ENCODE measurements at places on chromosomes 12 and 14.
A peak's percentile ranks its signal among the peaks of the same experiment; 100 is the strongest.

- DNase-seq = no peak
Measured at GRCh38 chr14:98503086-98503815, 768.7 kb downstream of the BCL11B start.

- no peak for DNase-seq
Measured at GRCh38 chr12:38386205-38386985, 69.8 kb downstream of the ALG10B start.

DNA sequence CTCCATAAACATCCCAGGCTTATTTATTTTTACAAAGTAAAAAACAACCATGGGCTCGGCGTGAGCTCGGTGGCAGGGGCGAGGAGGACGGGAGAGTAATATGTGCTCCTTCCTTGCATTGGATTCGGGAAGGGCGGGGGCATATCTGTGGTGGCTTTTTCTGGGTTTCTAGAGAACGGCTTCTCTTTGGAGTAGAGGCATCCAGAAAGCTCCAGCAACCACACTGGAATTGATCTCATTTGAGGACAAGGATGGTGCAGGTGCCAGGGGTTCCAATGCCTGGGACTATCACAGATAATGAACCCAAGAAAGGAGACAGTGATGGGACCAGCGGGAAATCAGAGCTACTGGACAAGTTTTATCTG, 18.9 kb downstream of the ADGRD1 start:
- DNase-seq = no peak

DNA sequence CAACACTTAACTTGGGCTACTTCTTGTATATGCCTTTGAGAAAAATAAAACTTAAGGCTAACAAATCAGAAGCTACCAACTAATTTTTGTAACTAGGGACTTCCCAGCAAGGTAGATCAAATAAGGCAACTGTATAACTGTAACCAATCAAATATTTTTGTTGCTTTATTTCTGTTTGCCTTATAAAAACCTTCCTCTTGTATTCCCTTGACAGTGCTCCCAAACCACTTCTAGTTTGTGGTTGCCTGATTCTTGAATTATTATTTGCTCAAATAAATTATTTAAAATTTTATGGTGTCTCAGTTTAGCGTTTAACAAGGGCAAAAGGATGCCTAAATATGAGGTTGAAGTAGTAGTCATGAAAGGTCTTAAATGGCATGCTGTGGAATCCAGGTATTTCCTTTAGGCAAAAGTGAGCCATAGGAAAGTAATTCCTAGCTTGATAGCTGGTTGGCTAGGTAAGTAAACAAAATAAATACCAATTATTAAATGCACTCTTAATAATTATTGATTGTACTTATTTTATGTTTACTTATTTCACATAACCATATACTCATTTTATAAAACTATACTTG, 632.6 kb downstream of the RPL10L start:
- DNase-seq = no peak

GRCh38 chr12:194276-194675, 19.7 kb downstream of the SLC6A12 start:
- DNase-seq = no peak

DNA sequence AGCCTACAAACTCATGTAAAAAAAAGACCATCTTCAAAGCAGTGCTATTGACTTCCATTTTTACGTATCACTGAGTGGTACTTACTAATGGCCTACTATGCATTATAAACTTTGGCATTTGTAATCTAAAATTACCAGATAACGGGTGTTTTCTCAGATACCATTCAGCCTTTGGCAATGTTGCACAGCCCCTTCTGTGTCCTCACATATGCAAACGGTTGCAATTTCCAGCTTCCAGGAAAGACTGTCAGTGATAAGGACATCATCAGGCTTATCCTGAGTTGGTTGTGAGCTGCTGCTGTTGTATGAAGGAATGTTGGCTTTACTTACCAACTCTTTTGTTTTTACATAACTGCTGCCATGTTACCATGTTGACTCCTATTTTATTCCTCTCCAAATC, 1.6 kb upstream of the SLC6A13 start:
- no peak for DNase-seq

GRCh38 chr12:45621703-45622102, 107.8 kb upstream of the ARID2 start:
- DNase-seq = no peak

DNA sequence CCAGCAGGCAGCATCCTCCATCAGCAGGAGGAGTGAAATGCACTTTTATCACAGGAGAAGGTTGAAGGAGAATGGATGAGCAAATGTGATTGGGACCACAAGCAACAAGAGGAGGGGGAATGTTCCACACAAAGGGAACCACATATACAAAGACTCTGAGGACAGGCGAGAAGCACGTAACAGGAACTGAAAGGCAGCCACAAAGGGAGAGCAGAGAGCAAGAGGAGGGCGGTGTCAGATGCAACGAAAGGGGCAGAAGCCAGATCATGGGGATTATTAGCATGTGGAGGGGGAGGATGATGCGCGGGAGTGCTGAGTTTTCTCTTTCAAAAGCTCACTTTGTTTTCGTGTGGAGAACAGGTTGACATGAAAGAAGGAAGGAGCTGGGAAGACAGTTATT, 241.1 kb downstream of the SPTSSA start:
- DNase-seq = no peak

DNA sequence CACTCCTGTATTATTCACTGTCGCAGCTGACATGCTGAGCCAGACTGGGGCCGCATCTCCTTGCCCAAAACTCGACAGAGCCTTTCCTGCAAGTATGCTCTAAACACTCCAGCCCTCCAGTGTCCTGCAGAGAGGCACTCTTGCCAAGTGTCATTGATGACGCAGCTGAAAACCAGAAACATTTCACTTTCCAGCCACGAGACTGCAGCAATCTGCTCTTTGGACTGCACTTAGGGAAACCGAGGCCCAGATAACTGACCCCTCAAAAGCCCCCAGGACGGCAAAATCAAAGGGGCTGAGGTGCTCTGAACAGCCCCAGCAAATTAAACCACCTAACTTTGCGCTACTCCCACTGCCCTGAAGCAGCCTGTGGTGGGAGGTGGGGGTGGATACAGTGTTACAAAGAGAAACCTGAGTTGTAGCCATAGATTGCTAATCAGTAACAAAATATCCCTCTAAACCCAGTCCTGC, 2.6 kb downstream of the CCDC85C start:
- DNase-seq = peak; percentile 28

DNA sequence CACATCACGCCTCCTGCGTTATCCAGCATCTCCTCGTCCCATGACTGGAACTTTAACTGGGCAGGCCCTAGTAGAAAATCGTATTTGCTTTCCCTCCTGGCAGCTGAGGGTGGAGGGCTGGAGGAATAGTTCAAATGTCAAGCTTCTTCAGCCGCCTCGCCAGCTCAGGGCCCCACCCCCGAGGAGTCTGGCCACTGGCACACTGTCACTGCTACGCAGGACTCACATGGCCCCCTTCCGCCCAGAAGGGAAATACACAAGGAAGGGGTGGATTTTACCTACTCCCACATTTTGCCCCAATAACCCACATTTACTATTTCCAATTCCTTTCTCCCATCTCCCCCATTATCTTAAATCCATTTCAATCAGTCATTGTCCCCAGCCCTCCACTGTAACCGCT, 8.6 kb downstream of the SLC6A13 start:
- no peak for DNase-seq

DNA sequence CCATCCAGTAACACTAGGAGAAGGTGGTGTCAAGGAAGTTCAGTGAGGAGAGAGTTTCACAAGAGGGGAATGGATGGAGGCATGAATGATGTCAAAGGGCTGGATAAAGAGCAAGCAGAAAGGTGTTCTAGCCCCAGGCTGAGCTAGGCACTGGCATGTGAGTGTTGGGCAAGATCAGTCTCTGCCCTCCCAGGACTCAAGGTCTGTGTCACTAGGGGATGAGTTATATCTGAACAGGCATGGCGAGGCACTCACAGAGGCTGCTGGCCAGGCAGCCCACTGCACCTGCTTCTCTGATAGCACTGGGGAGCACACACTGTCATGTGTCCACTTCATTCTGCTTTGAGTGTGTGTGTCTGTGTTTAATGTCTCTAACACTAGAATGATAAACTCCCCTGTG, 903.8 kb downstream of the BCL11B start:
- no peak for DNase-seq

GRCh38 chr12:12604740-12605139, 6.9 kb upstream of the CREBL2 start:
- DNase-seq = no peak

DNA sequence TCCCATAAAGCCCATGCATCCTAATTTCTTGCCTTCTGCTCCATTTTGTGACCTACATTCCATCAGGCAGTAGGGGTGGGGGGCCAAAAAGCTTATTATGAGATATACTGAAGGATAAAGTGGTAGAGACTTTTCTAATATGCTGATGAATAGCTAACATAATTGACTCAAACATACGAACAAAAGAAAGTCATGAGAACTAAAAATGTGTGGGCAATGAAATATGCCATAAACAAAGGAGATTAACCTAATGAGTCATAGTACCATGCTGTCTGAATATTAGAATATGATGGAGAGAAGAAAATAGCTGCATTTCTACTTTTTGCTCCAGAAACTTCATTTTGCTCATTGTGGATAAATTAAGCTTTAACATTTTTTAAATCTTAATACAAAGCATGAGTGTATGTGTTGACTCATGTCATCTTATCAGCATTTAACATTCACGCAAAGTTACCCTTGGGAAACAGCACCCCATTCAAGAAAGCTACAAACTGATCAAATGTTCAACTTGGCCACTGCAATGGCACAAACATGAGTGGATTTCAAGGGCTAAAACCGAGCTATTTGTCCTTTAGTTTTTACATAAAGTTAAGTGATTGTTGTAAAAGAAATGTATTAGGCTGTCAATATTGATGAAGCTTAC, 64.0 kb upstream of the DIO2 start:
- DNase-seq = peak; percentile 30

- peak; percentile 51 for DNase-seq
Measured at GRCh38 chr12:2384029-2384386, 331.2 kb downstream of the CACNA1C start.

DNA sequence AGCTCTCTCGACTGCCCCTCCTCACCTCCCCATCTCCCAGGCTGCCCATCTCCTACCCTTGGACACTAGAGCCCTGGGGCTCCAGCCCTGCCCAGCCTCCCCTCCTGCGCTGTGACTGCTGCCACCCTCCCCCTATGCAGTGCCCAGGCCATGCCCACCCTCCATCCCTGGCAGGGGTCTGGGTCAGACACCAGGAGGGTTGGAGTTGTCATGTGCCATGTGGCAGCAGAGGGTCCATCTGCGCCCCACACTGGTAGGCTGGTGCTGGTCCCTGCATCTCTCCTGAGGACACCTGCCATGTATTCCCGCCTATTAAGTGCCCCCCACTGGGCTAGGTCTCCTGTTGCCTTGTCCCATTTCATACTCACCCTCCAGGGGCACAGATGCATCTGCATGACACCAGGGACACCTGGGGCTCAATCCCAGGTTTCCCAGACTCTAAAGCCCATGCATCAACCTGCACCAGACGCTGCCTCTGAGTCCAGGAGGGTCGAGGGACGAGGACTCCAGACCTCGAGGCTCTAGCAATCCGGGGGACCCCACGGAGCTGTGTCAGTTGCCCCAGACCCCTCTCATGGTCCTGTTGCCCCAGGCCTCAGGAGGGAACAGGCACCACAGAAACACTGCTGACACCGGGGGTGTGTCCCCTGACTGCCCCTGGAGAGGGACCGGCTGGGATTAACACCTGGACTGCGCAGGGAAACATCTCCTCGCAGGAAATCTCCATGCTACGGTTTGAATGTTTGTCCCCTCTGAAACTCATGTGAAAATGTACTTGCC, 23.4 kb upstream of the SFSWAP start:
- DNase-seq = no peak

DNA sequence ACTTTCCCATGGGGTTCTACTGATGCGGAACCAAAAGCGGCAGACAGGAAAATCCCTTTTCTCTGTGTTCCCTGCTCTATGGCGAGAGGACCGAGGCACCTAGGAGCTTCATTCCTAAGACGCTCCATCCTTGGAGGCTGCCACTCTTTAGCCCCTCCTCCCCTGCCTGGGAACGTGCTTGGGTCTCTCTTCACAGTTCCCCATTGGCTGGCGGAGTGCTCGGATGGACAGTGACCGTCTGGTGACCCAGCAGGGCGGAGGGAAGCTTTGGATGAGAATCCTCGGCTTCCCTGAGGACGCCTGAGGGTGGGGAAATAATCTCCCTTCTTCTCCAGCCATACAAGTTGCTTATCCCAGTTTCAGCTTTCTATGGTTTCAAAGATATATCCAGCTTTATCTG, 37.3 kb downstream of the KCNA5 start:
- DNase-seq = no peak

DNA sequence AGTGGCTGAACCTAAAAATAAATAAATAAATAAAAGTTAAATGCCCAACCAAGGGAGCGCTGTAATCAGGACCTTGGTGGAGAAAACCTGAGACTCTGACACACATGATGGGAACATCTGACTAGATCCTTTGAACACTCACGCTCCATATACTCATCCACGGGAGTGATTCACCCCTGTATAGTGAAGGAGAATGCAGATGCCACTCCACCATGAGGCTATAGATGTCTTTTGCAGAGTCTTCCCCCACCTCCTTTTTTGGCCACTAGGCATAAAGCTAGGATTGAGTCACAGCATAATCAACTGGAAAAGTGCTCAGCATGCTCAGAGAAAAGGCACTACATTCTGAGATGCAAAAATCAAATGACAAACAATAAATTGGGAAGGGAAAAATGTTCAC, 19.0 kb downstream of the ADAM20 start:
- DNase-seq = peak; percentile 20

DNA sequence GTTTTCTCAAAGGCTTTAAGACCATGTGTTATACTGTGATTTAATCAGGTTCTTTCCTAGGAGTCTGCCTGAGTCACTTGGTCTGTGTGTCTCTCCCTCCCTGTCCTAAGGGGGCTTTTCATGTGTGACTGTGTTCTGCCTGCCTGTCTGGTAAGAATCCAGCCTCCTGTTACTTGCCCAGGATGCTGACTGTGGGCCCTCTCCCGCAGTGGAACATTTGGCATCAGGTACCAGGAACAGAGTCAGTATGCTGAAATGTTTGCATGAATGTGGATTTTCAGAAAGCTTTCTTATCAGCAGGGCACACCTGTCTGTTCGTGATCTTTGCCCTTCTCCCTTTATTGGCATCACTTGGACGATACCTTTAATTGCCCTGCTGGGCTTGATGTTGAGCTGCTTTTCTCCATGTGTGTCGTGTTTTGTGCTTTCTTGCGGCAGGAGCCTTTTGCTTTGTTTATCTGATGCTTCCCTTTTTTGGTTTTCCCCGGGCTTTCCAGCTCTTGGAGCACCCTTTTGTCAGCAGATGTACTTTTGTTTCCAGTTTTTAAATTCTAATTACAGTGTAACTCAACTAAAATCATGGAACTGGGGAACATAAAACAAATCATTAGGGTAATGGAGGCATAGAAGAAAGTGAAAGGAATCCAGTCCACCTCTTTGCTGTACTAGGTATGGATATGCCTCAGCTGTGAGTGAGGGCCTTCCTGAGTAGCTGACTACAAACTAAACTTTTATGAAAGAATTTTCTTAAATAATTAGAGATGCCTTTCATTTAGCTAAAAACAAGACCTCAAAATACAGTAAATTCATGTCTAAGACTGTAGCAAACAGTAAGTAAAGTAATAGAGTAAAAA, 72.5 kb downstream of the TRAF3 start:
- peak; percentile 54 for DNase-seq

Measured in fibroblast of mammary gland (primary cell).